NCI-H187 (cell line): ENCODE measurements at places on chromosomes 16 and 17.

GRCh38 chr17:6020376-6021010 lies 49.7 kb upstream of the WSCD1 start:
- DNase-seq = no peak

DNA sequence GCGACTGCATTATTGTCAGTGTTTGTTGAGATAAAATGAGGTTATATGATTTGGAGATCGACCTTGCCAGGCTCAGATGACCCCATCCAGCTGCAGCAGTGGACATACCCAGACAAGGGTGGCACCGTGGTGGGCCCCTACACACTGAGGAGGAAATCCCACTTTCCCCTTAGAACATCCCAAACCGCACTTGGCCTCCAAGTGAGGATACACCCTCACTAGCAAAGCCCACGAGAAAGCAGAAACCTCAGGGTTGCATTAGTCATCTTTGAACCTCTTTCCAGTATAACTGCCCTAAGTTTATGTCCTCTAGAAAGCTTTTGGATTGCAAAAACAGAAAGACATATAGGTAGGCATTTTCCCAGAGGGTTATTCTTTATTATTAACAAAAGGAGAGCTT lies 101.5 kb downstream of the CLEC16A start:
- DNase-seq = no peak

DNA sequence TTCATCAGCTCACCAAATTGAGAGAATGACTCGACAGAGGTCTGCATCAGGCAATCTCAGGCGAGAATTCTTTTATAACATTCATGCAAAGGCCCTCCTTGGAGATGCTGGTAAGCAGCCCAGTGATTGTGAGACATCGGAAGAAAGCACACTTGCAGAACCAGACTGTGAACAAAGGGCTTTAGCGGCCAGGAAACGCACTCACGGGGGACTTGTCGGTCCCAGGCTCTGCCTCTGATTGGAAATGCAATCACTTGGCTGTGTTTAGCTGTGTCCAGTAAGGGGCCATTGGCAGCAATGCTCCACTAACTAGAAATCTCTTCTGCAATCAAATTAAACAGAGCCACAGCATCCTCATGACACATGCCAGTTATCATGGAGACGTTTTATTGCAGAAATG lies 226.7 kb upstream of the CDH13 start:
- no peak for DNase-seq

- no peak for DNase-seq
These were observed 25.5 kb upstream of the AXIN2 start for GRCh38 chr17:65586899-65587298.

DNA sequence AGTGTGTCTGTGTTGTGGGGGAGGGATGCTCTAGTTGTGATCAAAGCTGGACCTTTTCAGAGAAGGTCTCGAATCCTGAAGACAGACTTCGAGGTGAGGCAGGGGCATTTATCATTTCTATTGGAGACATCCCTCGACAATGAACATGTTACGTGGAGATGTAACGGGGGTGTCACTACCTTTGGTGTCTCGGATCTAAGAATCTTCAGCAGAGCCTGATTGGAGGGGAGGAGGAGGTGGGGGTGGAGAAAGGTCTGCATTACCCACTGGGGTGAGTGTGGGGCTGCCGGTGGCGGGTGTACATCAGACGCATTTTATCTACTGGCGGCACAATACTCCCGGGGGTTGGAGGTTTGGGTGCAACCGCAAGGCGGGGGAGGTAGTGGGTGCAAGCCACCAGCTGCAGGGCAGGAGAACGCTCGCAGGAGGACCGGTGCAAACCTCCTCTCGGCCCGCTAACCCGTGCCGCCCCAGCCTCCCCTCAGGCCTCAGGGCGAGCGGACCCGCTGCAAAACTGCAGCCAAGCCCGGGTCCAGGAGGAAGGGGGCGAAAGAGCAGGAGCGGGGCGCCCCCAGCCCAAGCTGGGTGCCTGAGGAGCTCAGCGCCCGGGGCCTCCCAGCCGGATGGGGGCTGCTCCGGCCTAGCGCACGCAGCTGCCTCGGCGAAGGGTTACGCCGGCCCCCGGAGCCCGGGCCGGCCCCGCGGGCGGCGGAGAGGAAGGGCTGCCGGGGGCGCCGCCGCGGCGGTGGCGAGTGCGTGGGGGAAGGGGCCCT lies 735 bp downstream of the ZNF652 start:
- peak; percentile 30 for DNase-seq

GRCh38 chr16:69448470-69449193 lies 24.2 kb downstream of the CYB5B start:
- no peak for DNase-seq

- DNase-seq = no peak
These were observed 1.4 kb upstream of the CTRB1 start for GRCh38 chr16:75217389-75217851.

GRCh38 chr16:74713876-74714275 lies 13.2 kb upstream of the MLKL start:
- DNase-seq = no peak

DNA sequence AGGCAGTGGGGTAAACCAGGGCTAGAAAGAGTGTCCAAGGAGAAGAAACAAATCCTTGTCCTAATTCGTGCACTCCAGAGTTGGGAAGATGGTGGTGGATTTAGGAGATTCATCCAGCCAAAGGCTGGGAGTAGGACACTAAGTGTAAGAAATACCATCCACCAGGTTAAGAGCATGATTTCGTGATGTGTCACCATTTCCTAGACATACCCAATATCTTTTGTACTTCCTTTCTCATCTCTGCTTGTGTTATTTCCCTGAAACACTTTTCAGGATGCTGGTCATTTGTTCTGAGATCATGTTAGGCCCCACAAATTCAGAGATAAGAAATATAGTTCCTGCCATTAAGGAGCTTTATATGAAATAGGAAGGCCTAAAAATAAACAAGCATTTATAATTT lies 106.3 kb upstream of the HLF start:
- no peak for DNase-seq

- DNase-seq = no peak
These were observed 136.9 kb downstream of the IRF8 start for GRCh38 chr16:86035906-86036305.

DNA sequence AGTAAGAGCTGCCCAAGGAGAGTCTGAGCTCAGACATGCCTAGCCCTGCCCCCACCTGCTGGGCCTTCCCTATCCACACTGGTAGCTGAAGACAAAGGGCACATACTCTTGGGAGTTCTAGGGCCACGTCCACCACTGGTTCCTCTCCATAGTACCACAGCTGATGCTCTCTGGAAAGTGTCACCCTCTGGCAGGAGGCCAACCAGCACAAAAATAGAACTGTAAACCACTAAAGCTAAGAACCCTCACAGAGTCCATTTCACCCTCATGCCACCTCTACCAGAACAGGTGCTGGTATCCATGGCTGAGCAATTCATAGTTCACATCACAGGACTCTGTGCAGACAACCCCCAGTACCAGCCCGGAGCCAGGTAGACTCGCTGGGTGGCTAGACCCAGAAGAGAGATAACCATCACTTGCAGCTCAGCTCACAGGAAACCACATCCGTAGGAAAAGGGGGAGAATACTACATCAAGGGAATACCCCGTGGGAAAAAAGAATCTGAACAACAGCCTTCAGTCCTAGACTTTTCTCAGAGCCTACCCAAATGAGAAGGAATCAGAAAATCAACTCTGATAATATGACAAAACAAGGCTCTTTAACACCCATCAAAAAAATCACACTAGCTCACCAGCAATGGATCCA lies 115.3 kb downstream of the CEP112 start:
- no peak for DNase-seq

- peak; percentile 5 for DNase-seq
These were observed 243.2 kb upstream of the GSE1 start for GRCh38 chr16:85369741-85370528.

DNA sequence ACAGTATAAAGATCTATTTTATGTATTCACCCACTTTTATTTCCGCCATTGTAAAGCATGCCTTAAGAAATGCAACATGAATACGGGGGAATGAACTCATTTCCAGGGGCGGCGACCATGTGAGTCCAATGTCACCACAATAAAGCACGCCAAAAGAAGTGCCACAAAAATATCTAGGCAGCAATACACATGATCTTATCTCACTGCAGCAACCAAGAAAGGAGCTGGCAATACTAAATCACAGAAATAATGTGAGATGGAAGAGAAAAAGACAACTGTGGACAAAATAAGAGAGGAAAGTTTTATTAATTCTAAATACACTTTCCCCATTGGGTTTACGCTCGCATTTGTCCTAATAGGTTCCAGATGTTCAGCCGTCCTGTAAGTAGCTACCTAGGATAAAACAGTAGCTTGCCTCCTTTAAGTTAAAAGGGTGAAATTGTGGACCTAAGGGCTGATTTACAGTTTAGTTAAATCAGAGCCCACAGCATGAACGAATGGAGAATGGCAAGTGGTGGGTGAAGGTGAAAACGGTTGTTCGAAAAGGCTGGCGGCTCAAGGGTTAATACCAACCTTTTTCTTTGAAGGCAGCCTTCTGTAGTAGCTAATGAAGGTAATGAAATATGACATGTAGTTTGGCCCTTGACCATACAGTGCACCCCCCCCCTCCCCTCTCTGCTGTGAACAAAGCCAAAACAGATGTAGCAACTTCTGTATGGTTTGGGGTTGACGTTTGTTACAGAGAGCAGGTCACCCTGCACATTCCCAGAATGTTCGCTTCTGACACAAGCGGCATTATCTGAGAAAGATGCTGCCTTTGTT lies 504.2 kb upstream of the PSMD7 start:
- DNase-seq = no peak

DNA sequence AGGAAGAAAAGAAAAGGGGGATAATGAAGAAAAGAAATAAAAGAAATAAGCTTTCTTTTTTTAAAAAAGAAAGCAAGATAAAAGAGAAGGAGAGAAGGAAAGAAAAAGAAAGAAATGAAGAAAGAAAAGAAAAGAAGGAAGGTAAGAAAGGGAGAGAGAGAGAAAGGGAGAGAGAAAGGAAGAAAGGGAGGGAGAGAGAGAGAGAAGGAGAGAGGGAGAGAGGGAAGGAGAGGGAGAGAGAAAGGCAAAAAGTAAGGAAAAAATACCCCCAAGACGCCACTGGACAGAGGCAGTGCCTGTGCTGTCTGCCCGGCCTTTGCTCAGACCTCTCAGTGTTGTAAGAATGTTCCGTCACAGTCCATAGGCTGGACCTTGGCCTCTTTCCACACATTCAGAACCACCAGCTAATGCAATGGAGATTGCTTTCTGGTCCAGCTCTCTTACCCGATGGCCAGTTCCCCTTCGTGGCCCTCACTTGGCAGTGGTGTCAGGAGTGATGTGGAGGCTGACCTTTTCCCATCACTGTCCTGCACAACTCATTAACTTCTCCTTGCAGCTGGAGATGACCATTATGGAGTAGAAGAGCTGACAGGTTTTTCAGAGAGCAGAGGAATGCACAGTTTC lies 14.3 kb upstream of the HNF1B start:
- no peak for DNase-seq

DNA sequence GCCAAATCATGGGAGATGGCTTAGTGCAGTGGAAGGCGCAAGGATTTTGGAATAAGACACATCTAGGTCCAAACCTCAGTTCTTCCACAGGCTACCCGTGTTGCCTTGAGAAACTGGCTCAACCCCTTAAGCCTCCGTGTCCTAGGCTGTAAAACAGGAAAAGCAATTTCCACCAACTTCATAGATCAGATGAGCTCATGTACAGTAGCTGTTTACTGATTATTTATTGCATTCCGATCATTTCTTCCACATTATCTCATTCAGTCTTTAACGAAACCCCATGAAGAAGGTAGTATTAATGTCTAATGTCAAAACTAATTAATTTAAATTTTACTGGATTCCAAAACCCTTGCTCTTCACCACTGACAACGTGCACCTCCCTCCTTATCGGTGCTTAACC lies 231.6 kb downstream of the GRIN2A start:
- no peak for DNase-seq

- DNase-seq = no peak
These were observed 21.3 kb upstream of the C1QTNF8 start for GRCh38 chr16:1117176-1117900.

- DNase-seq = no peak
These were observed 24.7 kb downstream of the PSMD7 start for GRCh38 chr16:74321356-74321755.

- DNase-seq = no peak
These were observed 254.6 kb downstream of the HS3ST3A1 start for GRCh38 chr17:13346996-13347762.

DNA sequence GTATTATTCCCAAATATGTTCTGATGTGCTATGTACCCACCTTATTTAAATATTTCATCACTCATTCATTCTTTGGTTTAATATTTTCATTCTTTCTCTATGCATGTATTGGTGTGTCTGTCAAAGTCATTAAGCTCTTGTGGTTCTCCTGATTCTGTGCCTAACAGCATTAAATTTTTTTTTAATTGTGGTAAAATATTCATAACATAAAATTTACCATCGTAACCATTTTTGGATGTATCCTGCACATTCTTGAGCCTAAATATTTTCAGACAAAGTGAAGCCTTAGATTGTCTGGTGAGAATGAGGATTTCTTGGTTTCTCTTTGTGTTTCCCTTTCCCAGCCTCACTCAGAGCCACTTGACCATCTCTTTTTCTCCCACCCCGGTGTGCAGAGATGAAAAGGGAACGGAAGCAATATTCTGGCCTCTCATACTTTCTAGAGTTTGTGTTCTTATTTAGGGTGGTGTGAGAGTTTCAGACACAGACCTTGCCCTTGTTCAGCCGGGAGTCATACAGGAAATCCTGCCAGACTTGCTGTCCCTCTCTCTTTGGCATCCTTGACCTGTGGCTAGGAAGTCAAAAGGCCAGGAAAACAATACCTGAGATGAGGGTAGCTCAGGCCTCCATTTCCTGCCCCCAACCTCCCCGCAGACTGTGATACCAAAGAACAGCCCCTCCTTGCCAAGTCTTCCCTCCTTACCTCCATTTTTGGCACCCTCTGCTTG lies 4.9 kb downstream of the CCL5 start:
- DNase-seq = no peak
